Amniotic epithelial cell (primary cell): ENCODE measurements at places on chromosomes 1 and 21.

GRCh38 chr1:153919876-153920852, 2.6 kb downstream of the GATAD2B start:
- DNase-seq: peak; percentile 49

DNA sequence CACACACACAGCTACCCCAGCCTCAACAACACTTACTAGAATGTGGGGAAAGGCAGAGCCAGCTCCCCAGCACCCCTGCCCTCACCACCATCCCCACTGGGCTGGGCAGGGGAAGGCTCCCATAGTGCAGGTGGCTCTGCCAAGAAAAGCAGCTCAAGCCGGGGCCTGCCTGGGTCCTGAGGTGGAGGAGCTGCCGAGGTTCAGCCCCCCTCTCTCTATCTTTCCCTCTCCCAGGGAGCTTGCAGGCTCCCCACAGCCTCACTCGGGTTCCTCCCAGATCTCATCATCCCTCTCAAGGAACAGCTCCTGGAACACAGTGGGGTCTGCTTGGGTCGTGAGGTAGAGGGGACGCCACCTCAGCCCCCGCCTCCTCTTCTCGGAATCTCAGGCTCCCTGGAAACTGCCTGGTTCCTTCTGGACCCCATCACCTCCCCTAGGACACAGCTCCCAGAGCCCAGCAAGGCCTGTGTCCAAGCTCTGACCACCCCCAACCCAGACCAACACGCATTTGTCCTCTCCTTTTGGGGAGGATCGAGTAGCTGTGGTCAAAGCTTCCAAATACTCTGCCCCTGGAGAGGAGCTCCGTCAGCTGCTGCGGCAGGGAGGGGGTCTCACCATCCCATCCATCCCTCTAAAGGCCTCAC, 704 bp downstream of the S100A16 start:
- no peak for DNase-seq

GRCh38 chr1:231178970-231179369, 17.1 kb downstream of the TRIM67 start:
- DNase-seq: no peak

DNA sequence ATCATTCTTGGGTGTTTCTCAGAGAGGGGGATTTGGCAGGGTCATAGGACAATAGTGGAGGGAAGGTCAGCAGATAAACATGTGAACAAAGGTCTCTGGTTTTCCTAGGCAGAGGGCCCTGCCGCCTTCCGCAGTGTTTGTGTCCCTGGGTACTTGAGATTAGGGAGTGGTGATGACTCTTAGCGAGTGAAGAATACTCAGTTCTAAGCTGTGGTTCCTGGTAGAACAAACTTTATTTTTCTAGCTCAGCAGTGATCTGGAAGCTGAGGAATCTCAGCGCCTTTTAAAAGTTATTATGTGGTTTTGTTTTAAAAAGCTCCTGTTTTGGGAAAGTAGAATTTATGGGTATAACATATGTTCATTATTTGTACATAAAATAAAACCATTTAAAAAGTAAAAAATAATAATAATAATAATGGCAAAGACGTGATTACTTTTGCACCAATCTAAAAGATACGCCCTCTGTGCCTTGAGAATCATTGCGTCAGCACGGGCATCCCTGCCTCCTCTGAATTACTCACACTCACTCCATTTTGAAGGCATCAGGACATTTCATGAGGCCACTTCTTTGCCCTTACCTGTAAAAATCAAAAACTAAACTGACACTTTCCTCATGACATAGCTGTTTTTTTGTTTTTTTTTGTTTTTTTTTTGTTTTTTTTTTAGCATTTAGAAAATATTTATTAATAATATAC, 29.7 kb upstream of the TNFRSF1B start:
- DNase-seq: peak; percentile 25

DNA sequence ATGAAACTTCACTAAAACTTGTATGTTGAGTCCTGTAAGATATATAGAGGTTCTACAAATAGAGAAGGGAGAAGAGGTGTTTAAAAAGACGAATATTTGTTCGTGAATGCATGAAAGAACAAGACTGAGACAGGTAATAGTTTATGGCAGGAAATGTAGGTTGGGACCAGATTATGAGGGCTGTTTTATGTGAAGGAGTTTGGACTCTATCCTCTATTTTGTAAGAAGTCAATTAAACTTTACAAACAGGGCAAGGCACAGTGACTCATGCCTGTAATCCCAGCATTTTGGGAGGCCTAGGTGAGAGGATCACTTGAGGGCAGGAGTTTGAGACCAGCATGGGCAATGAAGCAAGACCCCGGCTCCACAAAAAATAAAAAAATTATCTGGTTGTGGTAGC, 5.7 kb downstream of the SLC35A3 start:
- no peak for DNase-seq

DNA sequence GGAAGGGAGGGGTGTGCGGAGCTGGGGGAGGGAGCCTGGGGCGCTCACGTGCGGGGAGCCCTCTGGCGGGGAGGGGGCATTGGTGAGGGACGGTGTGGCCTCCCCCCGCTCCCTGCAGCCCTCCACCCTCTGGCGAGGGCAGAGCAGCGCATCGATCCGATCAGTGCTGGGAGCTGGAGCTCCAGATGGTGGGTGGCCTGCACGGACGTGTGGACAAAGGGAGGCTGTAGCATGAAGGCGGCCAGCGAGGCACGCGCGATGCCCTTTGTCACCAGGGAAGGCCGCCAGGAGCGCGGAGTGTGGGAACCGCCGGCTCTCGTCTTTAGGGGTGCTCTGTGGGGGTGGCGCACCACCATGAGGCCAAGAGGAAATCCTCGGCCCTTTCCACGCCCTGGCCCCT, 5.4 kb upstream of the HES5 start:
- no peak for DNase-seq

GRCh38 chr21:45954261-45954660, 27.3 kb upstream of the COL6A1 start:
- peak; percentile 51 for DNase-seq

- no peak for DNase-seq
These were observed 415 bp upstream of the LAD1 start for GRCh38 chr1:201399352-201400126.

GRCh38 chr1:177228693-177229065, 57.9 kb downstream of the BRINP2 start:
- no peak for DNase-seq

DNA sequence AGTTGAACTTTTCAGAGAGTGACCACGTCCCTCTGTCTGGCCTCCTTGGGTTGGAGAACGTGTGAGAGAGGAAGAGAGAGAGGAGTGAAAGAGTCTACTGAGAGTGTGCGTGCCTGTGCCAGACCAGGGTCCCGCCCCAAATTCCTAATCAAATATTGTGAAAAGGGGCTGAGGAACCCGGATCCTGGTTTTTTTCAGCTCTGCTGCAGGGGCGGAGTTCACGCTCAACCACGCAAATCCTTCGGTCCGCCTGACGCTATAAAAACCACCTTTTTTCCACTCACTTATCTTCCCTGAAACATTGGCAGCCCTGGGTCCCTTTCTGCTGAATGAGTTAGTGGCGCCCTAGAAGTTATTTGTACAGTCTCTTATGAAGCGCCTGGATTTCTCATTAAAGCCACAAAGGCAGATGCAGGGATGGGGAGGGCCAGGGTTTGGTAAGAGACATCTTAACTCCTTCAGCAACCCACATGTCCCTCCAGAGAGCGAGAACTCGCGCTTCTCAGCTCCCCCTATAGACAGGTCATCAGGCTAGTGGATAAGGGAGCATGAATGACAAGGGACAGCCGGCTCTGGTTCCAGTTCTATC, at the start of gene FMOD:
FMOD (minus strand) TSS at position 86 of the 589 bp plus-strand sequence. CDS start 2,852 bp downstream, outside the sequence.
- peak; percentile 48 for DNase-seq

DNA sequence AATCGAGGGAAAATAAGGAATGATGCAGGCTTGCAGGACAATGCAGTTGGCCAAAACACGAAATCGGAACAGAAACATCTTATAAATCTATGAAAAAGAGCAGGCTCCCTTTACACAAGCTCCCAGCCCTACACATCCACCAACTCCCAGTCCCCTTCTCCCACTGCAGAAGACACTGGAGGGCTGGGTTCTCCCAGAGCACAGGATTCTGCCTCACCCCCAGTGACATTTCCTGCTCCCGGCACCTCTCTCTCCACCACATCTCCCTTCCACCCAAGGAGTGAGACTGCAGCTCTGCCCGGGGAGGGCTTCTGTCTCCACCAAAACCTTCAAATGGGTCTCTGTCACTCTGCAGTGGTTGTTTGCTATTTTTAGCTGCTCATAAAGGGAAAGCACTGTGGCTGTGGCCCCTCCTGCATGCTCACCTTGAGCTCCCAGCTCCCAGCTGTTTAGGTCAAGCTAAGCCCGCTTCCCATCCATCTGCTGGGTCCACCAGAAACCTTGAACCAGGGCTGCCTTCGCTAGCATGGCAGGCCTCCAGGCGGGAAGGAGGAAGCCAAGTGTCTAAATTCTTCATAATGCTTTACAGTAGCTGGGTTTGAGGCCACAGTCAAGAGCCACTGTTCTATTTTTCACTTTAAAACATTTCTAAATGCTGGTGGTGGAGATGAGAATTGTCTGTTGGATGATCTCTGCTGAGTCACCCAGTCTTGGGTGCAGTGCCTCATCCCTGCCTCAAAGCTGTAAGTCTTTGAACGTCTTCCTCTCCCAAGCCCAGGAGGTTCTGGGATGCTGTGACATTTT, 3.3 kb upstream of the C2CD2 start:
- peak; percentile 80 for DNase-seq

GRCh38 chr1:44571712-44572571, 102.3 kb downstream of the TMEM53 start:
- no peak for DNase-seq

- DNase-seq: no peak
These were observed 960 bp downstream of the RCAN1 start for GRCh38 chr21:34613679-34614627.

DNA sequence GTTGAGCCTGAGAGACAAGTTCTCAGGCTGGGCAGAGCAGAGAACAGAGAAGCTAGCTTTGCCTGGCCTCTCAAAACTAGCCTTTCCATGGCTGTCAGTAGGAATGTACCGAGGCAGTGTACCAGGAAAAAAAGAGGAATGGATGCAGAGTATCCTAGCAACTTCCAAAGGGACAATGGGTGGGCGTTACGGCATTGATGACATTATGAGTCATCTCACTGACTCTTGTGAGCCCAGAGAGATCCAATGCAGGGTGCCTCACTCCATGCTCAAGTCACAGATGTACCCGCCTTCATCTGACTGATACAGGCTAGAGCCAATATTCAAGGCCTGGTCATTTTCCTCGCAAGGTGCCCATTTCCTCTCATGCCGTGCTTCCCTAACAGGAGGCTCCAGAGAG, 51.4 kb upstream of the C8B start:
- no peak for DNase-seq

DNA sequence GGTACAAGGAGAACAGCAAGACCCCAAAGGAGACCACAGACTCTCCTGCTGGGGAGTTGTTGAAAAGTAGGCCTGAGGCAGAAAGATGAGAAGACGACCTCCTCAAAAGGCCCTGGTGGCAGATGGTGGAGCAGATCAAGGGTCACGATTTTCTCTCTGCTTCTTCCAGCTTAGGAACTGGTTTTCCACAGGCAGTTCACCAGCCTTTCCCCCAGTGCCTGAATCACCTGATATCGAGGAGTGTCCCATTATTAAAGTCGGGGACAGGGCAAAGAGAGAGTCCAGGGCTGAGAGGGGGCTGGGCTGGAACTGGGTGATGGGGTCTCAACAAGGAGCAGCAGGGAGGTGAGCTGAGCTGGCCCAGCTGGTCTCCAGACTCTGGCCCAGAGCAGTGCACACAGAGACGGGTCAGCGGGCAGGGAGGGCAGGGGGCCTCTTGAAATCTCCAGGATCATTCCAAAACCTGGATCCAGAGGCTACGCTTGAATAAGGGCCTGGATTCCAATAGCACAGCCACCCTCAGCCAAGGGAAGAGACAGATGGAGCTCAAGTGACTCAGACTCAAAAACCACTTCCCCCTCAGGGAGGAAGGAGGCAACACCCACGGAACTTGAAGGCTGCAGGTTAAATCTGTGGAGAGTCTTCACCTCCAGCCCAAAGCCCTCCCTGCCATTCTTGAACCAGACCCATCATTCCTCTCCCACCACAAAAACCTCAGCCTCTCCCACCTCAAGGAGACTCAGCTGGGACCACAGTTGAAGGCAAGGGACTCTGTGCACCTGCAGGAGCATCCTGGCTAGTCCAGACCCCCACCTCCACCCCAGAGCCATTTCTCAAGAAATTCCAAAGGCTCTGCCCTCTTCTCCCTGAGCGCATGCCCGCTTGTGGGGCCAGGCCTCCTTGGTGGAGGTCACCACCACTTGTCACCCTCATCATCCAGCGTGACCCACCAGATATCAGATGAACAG, at the start of gene S100A5:
S100A5 (minus strand) TSS at position 541 of the 968 bp plus-strand sequence. CDS start 743 bp downstream, outside the sequence.
- DNase-seq: no peak

GRCh38 chr1:23799570-23800399, 769 bp downstream of the GALE start:
- DNase-seq: peak; percentile 90

- DNase-seq: peak; percentile 7
These were observed 138.2 kb downstream of the COL24A1 start for GRCh38 chr1:86018283-86018923.

GRCh38 chr1:199723250-199723956, 304.1 kb upstream of the NR5A2 start:
- DNase-seq: peak; percentile 37

GRCh38 chr1:67346982-67347381, 39.3 kb downstream of the IL12RB2 start:
- DNase-seq: no peak

- no peak for DNase-seq
These were observed 117.6 kb downstream of the AK5 start for GRCh38 chr1:77399250-77400086.

- no peak for DNase-seq
These were observed 5.5 kb downstream of the REG4 start for GRCh38 chr1:119805746-119806145.

DNA sequence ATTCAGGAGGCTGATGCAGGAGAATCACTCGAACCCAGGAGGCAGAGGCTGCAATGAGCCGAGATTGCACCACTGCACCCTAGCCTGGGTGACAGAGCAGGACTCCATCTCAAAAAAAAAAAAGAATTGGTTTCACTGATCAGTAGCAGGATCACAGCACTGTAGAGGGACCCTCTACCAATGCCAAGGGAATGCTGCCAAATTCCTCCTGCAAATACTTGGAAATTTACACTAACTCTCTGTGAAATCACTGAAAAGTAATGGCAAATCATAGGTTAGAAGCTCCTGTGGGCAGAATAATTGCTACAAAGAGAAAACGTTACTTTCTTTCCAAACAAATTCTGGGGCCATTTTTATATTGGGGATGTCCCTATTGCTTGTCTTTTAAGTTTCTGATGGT, 6.7 kb upstream of the GPR25 start:
- no peak for DNase-seq

GRCh38 chr1:23452011-23452411, 27.5 kb upstream of the TCEA3 start:
- peak; percentile 81 for DNase-seq

- no peak for DNase-seq
These were observed 184.0 kb downstream of the MIS18A start for GRCh38 chr21:32094804-32095203.
